ENCODE measurements at places on chromosomes 16 and 17.
A peak's percentile ranks its signal among the peaks of the same experiment; 100 is the strongest.

GRCh38 chr17:78325076-78325687 lies 34.7 kb downstream of the SOCS3 start:
- no peak for DNase-seq

- peak; percentile 19 for DNase-seq
Observed at GRCh38 chr16:50395763-50396710, 27.2 kb upstream of the BRD7 start.

- no peak for DNase-seq
Observed at GRCh38 chr17:28977659-28978355, 26.5 kb upstream of the PHF12 start.

DNA sequence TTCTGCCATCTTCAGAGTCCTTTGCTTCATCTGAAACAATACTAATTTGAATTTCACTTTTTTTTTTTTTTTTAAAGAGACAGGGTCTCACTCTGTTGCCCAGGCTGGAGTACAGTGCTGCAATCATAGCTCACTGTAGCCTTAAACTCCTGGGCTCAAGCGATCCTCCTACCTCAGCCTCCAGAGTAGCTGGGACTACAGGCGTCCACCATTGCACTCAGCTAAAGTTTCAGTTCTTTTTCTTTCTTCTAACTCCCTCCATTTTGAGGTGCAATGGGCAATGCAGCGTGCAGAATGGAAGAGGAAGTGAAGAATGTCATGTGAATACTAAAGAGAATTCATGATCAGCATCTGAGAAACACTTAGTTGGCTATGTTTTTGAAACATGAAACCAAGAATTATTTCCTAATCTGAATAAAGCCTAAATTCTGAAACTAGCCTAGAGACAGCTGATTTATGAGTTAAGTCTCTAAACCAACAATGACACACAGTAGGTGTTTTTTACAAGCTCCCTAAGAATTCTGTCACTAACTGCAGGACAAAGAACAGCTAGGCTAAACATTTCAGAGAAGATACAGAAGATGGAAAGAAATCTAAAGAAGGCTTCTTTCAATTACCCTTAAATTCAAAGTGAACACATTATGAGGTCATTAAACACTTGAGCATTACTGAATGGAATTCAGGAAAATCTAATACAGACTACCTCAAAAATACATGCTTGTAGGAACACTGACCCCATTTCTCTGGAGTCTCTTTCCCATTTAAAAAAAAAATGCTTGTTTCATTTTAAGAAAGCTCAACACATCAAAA lies 21.0 kb downstream of the SNN start:
- no peak for DNase-seq

DNA sequence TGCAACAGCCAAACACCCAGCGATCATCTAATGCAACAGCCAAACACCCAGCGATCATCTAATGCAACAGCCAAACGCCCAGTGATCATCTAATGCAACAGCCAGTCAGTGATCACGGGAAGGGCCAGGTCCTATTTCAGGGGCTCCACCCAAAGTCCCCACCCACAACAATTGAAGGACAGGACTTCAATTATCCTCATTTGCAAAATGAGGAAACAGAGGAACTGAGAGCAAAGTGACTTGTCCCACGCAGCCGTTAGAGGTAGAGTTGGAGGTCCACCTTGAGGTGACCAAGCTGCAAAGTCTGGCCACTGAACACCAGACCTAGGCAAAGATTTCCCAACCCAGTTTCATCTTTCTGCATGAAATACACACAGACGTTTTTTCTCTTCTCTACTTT lies 3.7 kb downstream of the ZG16B start:
- no peak for DNase-seq

DNA sequence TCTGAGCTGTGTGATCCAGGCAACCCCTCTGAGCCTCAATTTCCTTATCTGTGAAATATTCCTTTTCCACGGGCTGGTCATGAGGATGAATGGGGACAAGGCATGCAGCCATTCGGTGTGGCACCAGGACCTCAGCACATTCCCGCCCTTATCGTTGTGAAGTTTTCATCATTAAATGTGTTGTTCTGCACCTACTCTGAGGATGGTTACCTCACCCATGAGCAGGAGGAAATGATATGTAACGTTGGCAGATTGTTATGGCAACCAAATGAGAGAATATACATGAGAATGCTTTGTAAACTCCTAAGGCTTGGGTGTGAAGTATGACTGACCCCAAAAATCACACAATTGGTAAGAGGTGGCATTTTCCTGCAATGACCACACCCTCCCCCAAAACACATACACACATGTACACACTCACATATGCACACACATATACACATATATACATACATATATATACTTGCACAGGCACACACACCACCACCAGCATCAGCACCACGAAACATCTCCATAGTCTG lies 39.5 kb downstream of the SMARCE1 start:
- DNase-seq = no peak

DNA sequence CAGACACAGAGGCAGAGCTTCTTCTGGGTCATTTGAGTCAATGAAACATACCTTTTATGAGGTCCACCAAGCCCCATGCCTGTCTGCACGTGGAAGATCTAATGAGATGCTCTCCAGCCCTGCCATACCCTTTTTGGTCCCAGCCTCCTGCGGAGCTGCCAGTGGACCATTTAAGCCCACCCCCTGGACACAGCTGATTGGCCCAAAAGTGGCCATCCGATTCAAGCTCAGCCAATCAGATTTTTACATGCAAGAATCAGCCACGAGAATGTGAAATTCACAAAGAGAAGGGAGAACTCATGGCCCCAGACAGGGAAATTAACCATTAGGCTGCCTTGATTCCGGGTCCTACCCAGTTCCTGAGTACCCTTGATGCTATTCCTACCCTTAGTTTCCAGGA lies 231.0 kb upstream of the EEF2KMT start:
- no peak for DNase-seq

- DNase-seq = no peak
Observed at GRCh38 chr17:4556996-4557395, 1.8 kb upstream of the MYBBP1A start.

All from activated naive CD4-positive, alpha-beta T cell treated with anti-CD3 and anti-CD28 coated beads, Interleukin-2, amount 50 U/mL, for 16 hours (primary cell).